ENCODE measurements at places on chromosomes 13 and 19.
A peak's percentile ranks its signal among the peaks of the same experiment; 100 is the strongest.

- no peak for DNase-seq
Observed at GRCh38 chr19:33221638-33222037, 4.0 kb downstream of the SLC7A10 start.

DNA sequence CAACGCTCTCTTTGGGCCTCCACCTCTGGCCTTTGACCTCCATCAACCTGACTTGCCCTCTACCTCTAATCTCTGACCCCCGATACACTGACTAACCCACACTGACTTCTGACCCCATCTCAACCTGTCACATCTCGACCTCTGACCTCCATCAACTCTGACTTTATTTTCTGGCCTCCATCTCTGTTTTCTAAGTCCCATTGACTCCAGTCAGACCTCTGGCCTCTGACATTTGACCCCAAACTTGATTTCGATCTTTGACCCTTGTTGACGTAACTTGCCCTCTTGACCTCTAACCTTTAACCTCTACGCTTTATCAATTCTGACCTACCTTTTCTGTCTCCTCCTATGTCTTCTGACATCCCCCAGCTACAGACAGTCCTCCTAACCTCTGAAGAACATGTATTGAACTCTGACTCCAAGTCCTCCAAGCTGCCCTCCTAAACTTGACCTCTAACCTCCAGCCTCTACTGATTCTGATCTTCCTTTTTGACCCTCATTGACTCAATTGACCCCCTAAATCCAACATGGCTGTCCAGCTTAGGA is 780 bp downstream of the ACP4 start:
- no peak for DNase-seq

DNA sequence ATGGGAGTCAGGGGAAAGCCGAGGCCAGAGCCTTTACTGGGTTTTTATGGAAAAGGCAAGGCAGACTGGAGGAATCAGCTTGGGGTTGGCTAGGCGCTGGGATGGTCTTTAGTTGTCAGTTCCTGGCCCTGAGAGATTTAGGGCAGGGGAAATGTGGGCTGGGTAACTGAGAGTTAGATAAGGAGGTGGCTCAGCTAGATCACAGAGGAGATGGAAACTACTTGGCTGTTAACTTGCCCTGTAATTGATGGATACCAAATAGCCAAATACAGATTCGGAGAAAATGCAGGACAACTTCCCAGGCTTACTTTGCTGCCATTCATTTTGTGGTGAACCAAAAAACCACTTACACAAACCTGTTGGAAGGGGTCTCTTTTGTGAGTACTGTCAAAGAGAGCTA is 54.0 kb downstream of the LRCH1 start:
- no peak for DNase-seq

DNA sequence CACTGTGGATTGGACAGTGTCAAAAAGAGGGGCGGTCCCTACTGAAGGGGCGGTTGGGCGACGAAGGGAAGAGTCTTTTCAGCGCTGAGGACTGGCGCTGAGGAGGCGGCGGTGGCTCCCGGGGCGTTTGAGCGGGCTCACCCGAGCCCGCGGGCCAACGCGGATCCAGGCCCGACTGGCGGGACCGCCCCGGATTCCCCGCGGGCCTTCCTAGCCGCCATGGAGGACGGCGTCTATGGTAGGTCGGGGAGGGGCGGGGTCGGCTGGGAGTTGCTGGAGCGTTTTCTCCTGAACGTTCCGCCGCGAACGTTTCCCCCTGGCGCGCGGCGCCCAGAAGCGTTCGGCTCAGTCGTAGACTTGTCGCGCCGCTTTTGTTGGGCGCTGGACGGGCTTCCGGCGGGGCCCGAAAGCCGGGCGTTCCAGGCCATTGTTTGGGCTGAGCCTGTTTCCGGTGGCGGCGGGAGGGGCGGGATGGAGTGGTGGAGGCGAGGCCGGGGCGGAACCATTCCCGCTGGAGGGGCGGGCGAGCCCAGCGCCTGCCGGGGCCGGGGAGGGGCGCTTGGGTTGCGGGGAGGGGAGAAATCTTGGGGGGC is at the start of gene CYTH2:
CYTH2 (plus strand) TSS at position 81 of the 593 bp plus-strand sequence; CDS start at position 220, 139 bp downstream.
- DNase-seq: peak; percentile 81

DNA sequence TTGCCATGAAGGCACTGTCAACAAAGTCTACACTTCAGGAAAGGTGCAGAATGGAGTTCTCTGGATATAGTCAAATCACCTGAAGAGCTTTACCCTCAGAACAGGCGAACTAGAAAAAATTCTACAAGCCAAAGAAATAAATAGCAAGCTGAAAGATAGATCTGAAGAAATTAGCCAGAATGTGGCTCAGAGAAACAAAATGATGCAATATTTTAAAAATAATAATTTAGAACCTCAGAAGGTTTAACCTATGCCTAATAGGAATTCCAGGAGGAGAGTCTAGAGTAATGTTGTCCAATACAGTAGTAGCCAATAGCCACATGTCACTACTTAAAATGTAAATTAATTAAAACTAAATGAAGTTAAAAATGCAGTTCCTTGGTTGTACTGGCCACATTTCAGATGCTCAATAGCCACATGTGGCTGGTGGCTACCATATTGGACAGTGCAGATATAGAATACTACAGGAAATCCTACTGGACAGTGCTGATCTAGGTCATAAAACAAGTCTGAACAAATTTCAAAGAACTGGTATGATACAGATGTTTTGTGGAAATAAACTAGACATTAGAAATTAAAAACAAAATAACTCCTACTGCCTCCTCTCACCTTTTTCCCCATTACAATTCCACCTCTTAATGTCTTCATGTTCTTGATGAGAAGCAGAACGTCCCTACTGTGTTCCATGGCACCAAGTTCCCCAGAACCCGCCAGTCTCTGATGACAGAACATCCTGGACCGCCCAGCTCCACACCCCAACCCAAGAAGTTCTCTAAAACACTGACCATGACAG is 679 bp upstream of the CDADC1 start:
- no peak for DNase-seq

DNA sequence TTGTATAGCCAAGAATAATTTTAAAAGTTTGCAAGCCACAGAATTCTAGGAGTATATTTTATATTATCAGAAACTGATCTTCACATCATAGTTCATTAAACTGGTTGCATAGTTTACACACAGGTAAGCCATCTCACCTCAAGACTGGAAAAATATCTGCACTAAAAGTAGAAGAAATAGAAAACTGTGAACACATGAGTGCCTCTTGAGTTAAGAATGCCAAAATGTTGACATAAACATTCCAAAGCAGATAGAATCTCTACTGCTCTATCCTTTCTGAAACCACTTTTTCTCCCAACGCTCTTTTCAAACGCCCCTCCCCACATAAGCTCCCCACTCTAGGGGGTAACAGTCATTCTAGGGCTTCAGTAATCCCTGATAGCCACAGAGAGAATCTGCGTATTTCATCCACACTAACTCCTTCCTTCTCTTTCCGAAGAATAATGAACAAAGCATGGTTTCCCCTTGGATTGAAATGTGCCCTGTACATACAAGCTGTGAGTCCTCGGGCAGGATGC is 201.5 kb downstream of the IRS2 start:
- no peak for DNase-seq

- no peak for DNase-seq
Observed at GRCh38 chr13:20553311-20553710, 13.6 kb upstream of the IFT88 start.

DNA sequence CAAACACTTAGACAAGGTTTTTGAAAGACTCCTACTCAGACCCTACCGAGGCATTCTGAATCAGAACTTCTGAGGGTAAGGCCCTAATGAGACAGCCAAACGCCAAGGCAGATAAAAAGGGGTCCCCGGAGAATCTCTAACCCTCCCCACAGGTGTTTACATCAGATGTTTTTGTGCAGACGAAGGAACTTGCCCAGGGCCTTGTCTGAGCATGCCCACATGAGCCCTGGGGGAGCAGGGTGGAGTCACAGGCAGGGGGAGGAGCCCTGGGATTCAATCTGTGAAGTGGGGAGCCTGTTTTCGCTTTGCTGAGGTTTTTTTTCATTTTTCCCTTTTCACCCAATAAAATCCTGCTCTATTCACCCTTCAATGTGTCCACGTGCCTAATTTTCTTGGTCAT is 61.6 kb upstream of the MED4 start:
- DNase-seq: no peak

- DNase-seq: no peak
Observed at GRCh38 chr13:45833242-45833641, 18.3 kb downstream of the SIAH3 start.
